Activated naive CD8-positive, alpha-beta T cell treated with anti-CD3 and anti-CD28 coated beads, Interleukin-2, amount 10 ng/mL, durations not matched to agents 7 days and 5 days (primary cell): ENCODE measurements at places on chromosomes 6 and 20. TPM values are rescaled to one million over a fixed set of nuclear protein-coding genes. Genes with fewer than 3 reads are reported as not detected.

TP53INP2 gene
- total RNA-seq: 2.1 TPM

PHACTR3 gene
- not detected for total RNA-seq

ZFP64 gene
- total RNA-seq: 12.2 TPM

CTSA gene
- total RNA-seq: 76.9 TPM

SLC4A11 gene
- 1.9 TPM for total RNA-seq

CYP21A2 gene
- 0.72 TPM for total RNA-seq

GNMT gene
- total RNA-seq: 1.0 TPM
